Stimulated activated CD8-positive, alpha-beta memory T cell treated with anti-CD3 and anti-CD28 coated beads, Interleukin-7, amount 100 ng/mL, for 4 hours (primary cell): ENCODE measurements at places on chromosomes 12 and 14.

DNA sequence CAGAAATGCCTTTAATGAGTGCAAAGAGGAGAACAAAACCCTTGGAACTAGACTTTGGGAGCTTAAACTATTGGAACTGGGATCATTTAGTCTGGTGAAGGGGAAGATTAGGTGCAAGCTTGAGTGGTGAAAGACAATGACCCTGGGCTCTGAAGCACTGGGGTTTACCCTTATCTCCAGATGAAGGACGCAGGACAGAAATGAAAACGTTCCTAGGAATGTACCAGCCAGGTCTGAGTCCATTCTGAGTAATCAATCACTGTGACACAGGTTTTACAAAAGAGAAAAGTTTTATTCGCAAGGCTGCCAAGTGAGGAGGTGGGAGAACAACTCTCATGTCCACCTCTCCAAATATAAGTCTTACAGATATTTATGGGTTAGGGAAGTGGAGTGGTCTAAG lies 249.1 kb downstream of the LRIG3 start:
- no peak for DNase-seq

GRCh38 chr14:77302926-77303325 lies 17.8 kb downstream of the POMT2 start:
- no peak for DNase-seq

DNA sequence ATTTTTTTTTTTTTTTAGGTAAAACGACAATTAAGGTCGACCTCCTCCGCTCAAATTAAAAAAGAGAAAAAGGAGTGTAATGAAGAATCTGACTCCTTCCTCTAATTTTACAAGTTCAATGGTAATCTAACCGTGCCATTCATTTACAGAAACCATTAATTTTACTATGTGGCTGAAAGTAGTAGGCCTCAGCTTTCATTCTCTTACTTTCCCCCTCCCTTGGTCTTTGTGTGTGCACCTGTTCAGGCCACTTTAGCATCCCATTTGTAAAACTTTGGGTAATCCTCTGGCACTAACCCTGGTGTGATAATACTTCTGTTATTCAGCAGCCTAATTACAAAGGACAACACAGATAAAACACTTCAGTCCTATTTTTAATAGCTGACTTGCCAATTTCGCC lies 128.1 kb downstream of the ASCL1 start:
- no peak for DNase-seq

GRCh38 chr14:60736494-60736893 lies 1.9 kb downstream of the MNAT1 start:
- DNase-seq, result no peak

DNA sequence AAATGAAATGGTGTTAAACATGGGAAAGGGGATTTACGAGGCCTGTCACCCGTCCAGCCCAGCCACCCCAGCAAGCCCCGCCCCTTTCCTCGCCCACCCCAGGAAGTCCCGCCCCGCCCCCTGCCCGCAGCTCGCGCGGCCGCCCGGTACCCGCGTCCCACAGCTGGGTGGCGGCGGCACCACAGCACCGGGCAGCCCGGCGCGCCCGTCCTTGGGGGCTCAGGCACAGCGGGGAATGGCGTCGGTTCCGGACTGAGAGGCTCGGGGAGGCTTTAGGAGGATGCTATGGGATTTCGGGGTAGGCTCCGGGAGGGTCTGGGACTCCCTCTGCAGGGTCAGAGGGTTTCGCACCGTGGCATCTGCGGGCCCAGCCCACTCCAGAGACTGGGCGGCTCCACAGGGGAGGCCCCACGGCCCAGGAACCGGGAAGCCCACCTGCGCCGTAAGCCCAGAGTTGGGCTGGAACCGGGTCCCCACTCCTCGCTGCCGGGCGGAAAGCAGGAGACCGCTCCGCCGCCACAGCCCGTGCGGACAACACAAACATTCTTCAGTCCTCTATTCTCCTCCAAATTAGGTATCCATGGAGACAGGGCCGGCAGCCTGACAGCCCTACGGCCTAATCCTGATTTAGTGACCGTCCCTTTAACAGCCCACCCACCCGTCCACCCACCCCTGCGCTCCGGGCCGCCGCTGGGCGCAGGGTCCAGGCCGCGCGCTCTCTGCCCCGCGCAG lies 1.4 kb downstream of the FIGNL2 start:
- DNase-seq, result no peak

GRCh38 chr14:97634751-97635150 lies 837.6 kb downstream of the VRK1 start:
- DNase-seq, result no peak

- DNase-seq, result no peak
Observed at GRCh38 chr14:36319899-36320199, 588 bp downstream of the MBIP start.

GRCh38 chr14:65074449-65075150 lies 27.7 kb downstream of the MAX start:
- no peak for DNase-seq

DNA sequence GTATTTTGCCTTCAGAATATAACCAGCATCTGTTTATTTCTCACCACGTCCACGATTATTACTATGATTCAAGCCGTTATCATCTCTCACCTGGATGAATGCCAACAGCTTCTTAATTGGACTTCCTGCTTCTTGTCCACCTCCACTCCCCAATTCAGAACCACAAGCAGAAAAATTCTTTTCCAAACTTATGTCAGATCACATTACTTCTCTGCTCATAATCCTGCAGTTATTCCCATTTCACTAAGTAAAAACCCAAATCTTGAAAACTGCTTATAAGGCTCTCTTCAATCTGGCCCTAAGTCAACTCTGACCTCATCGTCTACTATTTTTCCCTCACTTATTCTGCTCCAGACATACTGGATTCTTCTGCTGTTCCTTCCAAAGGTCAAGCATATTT lies 2.0 kb downstream of the CRY1 start:
- DNase-seq, result no peak

GRCh38 chr14:72054911-72055310 lies 122.7 kb downstream of the RGS6 start:
- no peak for DNase-seq

- no peak for DNase-seq
Observed at GRCh38 chr12:57461917-57462250, 2.3 kb downstream of the GLI1 start.
